ENCODE measurements at places on chromosomes 4 and X. TPM values are rescaled to one million over a fixed set of nuclear protein-coding genes. Genes with fewer than 3 reads are reported as not detected.

DNA sequence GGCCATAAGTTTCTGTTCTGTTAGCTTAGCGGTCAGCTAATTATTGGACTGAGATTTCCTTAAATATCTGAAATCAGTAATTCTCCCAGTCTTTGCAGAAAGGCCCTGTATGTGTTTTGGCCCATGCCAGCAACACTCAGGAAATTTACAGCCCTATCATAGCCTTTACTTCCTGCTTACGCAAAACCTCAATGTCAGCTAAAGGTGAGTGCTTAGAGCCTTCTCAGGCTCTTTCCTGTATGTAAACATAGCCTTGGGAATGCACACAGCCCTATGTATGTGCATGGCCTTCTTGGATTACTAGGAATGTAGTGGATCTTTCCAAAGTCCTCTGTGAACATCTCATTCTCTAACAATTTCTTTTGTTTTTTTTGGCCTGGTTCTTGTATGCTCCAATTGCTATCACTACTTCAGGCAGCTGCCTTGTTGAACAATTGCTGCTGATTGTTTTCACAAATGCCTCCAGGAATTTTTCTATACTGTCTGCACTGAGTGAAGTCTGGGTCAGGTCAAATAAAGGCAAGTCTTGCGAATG lies 200.0 kb downstream of the PPP1R2C start:
- DNase-seq: no peak

- no peak for DNase-seq
These were observed 23.3 kb downstream of the ZNF280C start for GRCh38 chrX:130245441-130245840.

GRCh38 chrX:39725928-39726619 lies 371.7 kb downstream of the BCOR start:
- no peak for DNase-seq

GRCh38 chrX:17592117-17592516 lies 145.2 kb upstream of the SCML1 start:
- DNase-seq: no peak

GRCh38 chr4:12588582-12588981 lies 895.6 kb downstream of the RAB28 start:
- DNase-seq: no peak

DNA sequence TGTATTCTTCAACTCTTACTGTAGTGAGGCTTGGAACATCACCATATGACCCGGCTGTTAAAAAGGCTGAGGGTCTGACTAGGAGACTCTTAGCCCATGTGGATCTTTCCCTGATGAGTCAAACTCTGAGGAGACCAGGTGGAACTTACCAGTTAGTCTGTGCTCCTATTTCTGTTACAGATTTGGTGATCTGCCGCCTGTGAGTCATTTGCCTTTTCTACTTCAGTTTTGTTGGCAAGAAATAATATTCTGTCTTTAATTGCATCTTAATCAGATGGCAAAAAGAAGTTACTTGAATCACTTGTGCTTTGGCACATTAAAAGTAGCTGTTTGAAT lies 48.4 kb downstream of the MTM1 start:
- no peak for DNase-seq

DNA sequence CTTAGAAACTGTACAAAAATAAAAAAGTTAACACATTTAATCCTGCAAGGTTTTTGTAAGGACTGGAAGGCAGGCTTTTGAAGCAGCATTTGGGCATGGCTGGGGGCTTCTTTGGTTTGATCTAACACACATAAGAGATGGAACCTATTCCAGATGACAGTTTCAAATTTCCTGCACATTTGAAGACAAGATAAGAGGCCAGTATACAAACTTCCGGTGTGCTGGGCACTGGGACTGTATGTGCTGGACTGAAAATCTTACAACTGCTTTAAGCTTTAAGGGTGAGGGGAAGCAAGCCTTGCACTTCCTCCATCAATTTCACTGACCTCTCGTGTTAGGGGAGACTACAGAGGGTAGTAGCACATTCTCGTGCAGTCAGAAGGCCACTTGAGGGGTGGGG lies 122.9 kb downstream of the AMMECR1 start:
- no peak for DNase-seq

EFHC2 gene
- 1.8 TPM for total RNA-seq

Data from progenitor cell of endocrine pancreas (in vitro differentiated cells).